ENCODE measurements at places on chromosomes 3 and 15.

- DNase-seq: no peak
Observed at GRCh38 chr3:38224357-38224756, 41.3 kb upstream of the SLC22A13 start.

GRCh38 chr15:22902046-22902445, 63.6 kb downstream of the NIPA2 start:
- no peak for DNase-seq

- no peak for DNase-seq
Observed at GRCh38 chr15:63291507-63291906, 14.1 kb downstream of the APH1B start.

- DNase-seq: no peak
Observed at GRCh38 chr3:18097989-18098388, 327.1 kb downstream of the SATB1 start.

- DNase-seq: peak; percentile 69
Observed at GRCh38 chr3:5002174-5002870, 23.1 kb downstream of the BHLHE40 start.

GRCh38 chr3:181948286-181948685, 236.6 kb downstream of the SOX2 start:
- no peak for DNase-seq

Measured in CD4-positive, alpha-beta T cell treated with Interleukin-6 for 4 hours (primary cell).